ENCODE measurements at places on chromosomes 16 and 17.

GRCh38 chr16:70437582-70438557, 1.0 kb downstream of the ST3GAL2 start:
- no peak for DNase-seq

- no peak for DNase-seq
Measured at GRCh38 chr17:76537288-76537577, 276 bp downstream of the CYGB start.

DNA sequence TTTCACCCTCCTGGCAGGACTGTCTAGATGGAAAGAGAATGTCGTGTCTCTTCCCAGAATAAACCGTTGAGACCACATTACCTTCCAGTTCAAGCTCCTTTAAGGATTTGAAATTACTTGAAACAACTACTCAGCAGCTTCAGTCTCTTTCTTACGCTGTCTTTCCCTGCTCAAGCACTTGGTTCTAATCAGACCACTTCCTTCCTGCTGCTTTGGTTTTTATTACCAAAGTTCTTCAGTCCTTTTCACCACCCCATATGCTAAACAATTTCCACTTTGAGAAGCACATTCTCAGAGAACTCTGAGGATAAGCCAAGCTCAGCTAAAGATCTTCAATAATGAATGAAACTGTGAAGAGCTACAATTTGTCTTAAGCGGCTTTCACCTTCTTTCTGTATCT, 105.4 kb downstream of the STX8 start:
- DNase-seq = no peak

GRCh38 chr16:726438-727290, at the start of the genes CCDC78 and HAGHL:
Gene CCDC78 (minus strand): TSS chr16:726443. CDS start chr16:726367, 76 bp downstream.
Gene HAGHL (plus strand): TSS chr16:727106. CDS start chr16:727510, 404 bp downstream.
- peak; percentile 38 for DNase-seq

- DNase-seq = no peak
Measured at GRCh38 chr16:55526441-55526840, 17.6 kb downstream of the LPCAT2 start.

GRCh38 chr17:54968988-54969332, 395 bp downstream of the STXBP4 start:
- peak; percentile 1 for DNase-seq

- no peak for DNase-seq
Measured at GRCh38 chr17:8995711-8996110, 25.6 kb upstream of the NTN1 start.

GRCh38 chr17:45332989-45333701, 16.3 kb upstream of the MAP3K14 start:
- DNase-seq = no peak

Measured in stimulated activated CD8-positive, alpha-beta memory T cell treated with anti-CD3 and anti-CD28 coated beads, Interleukin-4, amount 100 ng/mL, for 1 hour (primary cell).